ENCODE measurements at places on chromosomes 4 and X.

DNA sequence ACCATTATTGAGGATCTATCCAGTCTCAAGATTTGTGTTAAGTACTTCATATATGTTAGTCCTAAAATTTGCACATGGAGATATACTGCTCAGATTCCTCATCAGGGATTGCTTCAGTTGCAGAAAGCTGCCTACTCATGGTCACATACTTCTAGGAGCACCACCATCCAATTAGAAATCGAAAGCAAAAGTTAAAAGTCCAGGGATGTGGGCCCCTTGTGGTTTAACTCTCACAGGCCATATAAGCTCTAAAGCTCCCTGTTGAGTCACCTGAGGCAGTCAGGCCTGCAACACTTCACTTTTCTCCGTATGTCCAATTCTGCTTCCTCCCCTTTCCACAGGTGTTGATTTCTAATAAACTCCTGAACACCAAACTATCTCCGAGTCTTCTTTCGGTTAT, 84.2 kb downstream of the CNOT6L start:
- DNase-seq: no peak

GRCh38 chrX:152946681-152947080, 47.2 kb downstream of the PNMA5 start:
- DNase-seq: no peak

DNA sequence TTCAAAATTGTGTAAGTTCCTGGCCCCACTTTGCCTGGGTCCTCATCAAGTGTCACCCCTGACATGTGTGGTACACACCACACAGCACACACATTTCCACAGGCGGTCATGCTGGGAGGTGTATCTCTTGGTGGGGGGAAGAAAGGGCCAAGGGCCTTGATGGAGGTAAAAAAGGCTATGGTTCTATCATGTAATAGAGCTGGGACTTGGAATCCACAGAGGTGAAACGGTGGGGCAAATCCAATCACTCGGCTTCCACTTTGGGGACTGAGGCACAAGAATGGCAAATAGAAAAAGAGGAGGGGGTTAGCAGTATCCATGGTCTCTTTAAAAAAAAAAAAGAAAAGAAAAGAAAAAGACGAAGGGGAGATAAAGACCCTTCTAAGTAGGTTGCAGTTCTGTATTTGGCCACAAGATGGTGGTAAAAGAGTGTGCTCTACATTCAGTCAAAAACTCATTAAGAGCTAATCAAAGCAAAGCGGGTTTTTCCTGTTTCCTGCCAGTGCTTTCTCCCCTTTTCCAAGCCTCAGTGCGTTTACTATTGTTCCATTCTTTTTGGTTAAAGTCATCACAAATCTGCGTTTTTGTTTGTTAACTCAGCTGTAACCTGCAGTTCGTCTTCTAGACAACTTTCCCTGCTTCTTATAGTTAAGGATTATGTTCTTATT, 37.0 kb upstream of the ATP6AP2 start:
- peak; percentile 33 for DNase-seq

DNA sequence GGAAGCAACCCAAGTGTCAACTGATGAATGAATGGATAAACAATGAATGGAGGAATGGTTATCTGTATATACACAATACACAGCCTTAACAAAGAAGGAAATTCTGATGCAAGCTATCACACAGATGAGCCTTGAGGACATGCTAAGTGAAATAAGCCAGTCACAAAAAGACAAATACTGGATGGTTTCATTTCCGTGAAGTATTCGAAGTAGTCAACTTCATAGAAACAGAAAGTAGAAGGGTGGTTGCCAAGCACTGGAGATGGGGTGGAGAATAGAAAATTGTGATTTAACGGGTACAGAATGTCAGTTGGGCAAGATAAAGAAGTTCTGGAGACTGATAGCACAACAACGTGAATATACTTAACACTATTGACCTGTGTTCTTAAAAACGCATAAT, 28.2 kb downstream of the CENPU start:
- DNase-seq: no peak

- no peak for DNase-seq
Measured at GRCh38 chr4:64495946-64496345, 86.7 kb upstream of the TECRL start.

GRCh38 chr4:138241281-138242075, 671 bp downstream of the SLC7A11 start:
- DNase-seq: no peak
